ENCODE measurements at places on chromosomes 13 and 19.

DNA sequence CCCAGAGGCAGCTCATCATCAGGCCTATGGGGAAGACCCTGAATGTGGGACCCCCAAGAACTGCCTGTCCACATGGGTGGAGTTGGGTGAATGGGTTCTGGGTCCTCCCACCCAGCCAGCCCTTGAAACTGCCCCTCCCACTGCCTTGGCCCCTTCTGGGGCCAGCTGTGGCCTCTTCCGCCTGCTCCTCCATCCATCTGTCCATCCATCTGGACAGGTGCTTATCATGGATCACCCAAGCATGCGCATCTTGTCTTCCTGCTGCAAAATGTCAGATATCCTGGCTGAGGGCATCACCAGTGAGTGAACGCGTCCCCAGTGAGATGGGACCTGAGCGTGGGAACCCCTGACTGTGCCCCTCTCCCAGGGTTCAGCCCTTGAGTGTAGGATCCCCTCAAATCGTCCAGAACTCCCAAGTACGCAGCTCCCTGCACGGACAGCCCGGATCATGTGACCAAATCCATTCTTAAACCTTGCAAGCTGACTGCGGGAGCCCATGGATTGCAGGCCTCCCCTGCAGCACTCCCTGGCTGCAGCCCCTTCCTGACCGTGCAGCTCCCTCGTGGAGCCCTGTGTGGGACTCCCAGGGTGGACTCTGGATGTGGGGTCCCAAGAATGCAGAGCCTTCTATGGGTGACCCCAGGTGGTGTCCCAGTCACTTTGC is 2.0 kb downstream of the STXBP2 start:
- DNase-seq = no peak

DNA sequence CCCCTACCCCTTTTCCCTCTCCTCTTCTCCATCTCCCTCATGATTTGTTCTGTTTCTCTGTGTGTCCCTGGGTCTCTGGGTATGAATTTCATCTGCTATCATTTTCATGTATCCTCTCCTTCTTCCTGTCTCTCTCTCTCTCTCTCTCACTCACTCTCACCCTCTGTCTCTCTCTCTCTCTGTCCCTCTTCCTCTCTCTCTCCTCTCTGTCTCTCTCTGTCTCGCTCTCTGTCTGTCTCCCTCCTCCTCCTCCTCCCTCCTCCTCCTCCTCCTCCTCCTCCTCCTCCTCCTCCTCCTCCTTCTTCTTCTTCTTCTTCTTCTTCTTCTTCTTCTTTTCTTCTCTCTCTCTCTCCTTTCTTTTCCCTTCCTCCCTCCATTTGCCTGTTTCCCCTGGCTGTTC is 3.3 kb upstream of the CACNG7 start:
- no peak for DNase-seq

DNA sequence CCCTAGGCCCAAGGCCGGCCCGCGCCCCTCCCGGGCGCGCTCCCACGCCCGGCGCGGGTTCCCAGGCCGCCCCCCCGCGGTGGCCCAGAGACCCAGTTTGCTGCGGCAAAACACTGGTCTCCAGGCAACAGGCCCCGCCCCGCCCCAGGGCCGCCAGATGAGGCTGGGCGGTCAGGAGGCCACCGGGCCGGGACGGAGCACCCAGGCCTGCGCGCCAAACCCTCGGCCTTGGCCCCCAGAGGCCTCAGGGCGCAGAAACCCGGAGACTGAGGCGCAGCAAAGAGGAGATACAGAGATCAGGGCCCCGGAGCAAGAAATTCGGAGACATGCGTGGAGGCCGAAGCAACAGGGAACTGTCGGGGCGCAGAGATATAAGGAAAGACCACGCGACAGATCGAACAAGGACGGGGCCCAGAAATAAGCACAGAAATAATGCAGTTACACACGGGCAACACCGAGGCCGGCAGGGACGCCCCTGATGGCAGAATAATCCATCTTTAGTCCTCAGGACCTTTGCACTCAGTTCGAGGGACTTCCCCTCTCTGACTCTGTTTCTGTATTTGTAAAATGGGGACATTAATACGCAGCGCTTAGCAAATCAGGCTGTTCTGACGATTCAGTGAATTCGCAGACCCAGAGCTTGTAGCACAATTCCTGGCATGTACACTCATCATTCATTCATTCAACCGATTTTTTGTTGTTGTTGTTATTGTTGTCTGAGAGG is 20.8 kb upstream of the ERCC1 start:
- DNase-seq = peak; percentile 58

GRCh38 chr19:7678971-7679751 is 1.5 kb upstream of the TRAPPC5 start:
- no peak for DNase-seq

DNA sequence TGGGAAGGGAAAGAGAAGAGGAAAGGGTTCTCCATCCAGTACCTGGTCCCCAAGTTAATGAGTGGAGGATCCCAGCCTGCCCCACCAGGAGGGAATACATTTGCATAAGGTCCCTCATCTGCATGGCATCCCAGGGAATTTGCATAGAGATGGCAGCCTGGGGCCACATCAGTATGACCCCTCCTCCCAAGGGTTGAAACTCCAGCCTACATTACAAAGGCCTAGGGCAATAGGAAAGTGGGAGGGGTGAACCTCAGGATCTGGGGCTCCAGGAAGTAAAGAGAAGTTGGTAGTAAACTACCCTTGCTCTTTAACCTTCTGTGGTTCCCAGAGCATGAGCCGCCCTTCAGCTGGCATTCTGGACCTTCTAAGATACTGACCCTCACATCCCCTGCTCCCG is 6.8 kb upstream of the NECTIN2 start:
- DNase-seq = no peak

GRCh38 chr19:46847528-46847927 is 3.1 kb downstream of the AP2S1 start:
- no peak for DNase-seq

GRCh38 chr13:48315969-48316650 is 12.6 kb downstream of the RB1 start:
- no peak for DNase-seq

- DNase-seq = no peak
These were observed 269.1 kb downstream of the NDFIP2 start for GRCh38 chr13:79749984-79750551.

- no peak for DNase-seq
These were observed 14.2 kb downstream of the TUBGCP3 start for GRCh38 chr13:112573710-112574109.

DNA sequence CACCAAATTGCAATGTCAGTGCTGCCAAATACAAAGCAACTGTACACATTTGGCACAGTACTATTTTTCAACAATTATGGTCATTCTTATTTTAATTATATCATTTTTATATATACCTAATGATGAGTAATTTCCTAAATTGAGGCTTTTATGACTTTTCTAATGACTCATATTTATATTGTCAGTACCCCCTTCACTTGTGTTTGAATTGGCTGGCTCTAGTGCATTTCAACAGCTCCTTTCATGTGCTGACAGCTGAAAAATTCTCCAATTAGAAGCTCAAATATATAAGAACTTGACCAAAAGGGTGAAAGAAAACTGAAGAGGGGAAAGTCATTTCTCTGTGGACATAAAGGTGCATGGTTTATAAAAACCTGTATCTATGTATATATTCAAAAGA is 263.3 kb downstream of the SLITRK1 start:
- no peak for DNase-seq

- DNase-seq = no peak
These were observed 51.1 kb downstream of the LMO7 start for GRCh38 chr13:75687150-75687763.

DNA sequence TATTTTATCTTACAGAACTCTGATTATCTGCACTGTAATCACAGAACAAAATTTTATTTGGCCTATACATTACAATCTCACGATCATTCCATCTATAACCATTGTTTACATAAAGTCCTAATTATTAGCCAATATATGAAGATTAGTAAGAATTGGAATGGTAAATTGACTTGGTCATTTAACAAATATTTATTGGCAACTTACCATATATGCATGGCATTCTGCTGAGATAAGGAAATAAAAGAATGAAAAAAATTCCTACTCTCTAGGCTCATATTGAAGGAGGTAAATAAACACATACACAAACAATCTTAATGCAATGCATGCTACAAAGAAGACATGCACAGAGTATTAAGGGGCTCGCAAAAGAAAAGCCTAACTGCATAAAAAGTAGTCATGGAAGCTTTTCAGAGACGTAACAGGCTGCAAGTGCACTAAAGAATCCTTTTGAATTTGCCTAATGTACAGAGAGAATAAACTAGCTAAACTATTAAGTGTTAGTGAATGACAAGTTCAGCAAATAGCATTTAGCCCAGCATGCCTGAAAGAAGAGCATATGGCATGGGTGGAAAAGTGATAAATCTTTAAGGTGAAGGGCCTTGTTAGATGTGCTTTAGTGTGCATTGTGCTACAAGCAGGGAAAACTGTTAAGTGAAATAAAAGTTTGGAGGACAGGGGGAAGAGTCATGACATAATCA is 1131.1 kb downstream of the PCDH9 start:
- no peak for DNase-seq

DNA sequence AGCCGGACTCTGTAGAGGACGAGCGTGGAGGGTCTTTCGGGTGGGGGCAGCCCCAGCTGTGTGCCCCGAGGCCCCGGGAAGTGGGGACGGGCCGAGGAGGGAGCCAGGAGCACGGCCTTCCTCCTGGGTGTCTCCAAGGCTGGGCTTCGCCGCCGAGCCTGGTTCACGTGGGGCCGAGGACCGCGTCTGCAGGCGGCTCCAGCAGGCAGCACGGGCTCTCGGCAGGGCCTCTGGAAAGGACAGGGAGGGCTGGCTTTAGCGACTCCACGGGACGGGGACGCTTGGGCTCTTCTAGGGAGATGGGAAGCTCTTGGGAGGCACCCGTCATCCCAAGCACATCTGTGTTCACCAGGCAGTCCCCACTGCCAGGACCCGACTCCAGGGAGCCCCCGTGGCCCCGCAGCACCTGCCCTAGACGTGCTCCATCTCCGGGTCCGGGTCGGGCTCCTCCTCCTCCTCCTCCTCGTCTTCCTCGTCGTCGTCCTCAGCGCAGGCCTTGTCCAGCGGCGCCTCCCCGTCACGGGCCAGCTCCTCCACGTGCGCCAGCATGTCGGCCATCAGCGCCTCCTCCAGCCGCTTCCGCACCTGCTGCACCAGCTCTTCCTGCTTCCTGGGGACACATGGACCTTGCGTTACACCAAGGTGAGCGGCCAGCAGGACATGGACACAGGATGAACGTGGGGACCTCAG is 9.9 kb upstream of the MEX3D start:
- DNase-seq = no peak

- no peak for DNase-seq
These were observed 57.5 kb upstream of the EEF1AKMT1 start for GRCh38 chr13:20831254-20831653.

- DNase-seq = no peak
These were observed 22.7 kb upstream of the NAXD start for GRCh38 chr13:110592665-110593064.

- no peak for DNase-seq
These were observed 5.2 kb downstream of the SLC25A42 start for GRCh38 chr19:19068659-19069654.

GRCh38 chr19:46339446-46339845 is 7.4 kb upstream of the PPP5C start:
- DNase-seq = no peak

GRCh38 chr13:105445796-105446195 is 1089.7 kb downstream of the EFNB2 start:
- DNase-seq = no peak

All from nucleus accumbens (tissue), 56 donors.